ENCODE measurements at places on chromosomes 2 and 18.
A peak's percentile ranks its signal among the peaks of the same experiment; 100 is the strongest.

- DNase-seq = no peak
Observed at GRCh38 chr18:55833543-55833942, 245.6 kb upstream of the TCF4 start.

DNA sequence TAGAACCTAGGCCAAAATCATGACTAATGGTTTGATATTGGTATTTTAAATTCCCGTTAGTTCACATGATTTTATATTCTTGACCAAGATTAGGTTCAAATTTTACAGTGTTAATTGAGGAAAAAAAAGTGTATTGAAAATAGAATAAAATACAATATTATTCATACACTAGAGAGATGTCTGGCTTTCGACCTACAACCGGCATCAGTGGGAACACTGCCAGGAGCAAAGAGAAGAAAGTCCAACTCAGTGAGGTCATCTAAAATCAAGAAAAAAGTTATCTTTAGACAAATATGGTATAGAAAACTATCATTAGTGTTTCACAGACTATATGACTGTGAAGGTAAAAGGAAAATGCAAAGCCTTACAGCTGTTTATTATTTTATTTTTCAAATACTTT lies 81.5 kb downstream of the PIGN start:
- no peak for DNase-seq

GRCh38 chr2:24021122-24021998 lies 11.5 kb downstream of the MFSD2B start:
- DNase-seq = peak; percentile 29

DNA sequence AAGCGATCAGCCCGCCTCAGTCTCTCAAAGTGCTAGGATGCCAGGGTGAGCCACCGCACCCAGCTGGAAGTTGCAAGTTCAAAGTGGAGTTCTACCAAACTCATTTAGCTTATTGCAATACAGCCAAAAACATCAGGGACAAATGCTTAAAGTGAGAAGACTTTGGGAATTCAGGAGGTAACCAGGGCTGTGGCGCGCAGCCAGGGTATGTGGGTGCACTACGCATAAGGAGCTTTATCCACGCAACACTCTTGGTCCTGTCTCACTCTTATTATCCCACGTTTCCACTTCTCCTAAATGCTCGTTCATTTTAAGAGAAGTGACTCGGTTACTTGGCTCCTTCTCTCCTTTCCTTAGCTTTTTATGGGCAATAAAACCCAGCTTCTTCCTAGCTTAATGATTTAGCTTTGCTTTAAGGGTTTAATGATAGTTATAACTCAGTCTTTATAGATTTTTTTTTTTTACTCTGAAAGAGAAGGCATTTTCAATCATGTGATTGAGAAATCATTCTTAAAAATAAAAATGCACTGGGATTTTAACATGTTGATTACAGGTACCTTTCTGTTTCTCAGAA lies 199.8 kb downstream of the KCNE4 start:
- no peak for DNase-seq

- peak; percentile 39 for DNase-seq
Observed at GRCh38 chr18:58135183-58135641, 91.2 kb downstream of the NEDD4L start.

DNA sequence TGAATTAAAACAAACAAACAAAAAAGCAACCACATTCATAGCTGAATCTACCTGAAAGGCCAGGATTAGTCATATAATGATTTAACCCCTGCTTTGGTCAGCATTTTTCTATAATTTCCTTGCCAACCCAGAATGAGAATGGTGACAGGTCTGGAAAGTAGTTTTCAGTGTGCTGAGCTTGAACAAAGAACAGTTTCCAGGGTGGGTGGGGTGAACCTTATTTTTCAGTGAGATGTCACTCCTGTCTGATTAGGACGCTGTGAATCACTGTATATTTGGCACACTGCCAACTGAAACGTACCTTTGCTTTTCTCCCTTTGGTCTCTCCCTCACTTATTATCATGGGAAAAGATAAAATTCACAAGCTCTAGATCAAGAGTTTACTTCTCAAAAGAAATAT lies 35.0 kb upstream of the DSC1 start:
- DNase-seq = no peak

DNA sequence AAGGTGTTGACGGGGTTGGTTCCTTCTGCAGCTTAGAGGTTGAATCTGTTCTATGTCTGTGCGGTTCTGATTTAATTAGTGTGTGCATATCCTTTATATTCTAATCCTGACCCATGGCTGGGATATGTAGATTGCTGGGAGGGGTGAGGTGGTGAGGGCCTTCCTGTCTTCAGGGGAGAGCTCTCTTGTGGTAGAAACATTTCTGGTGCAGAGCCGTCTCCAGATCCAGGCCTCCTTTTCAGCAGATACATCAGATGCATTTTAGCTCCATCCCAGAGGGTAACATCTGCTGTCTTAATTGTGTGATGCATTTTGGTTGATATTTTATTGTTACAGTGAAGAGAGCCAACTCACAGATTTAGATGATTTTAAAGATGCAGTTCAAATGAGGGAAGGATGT lies 227.8 kb downstream of the AGAP1 start:
- DNase-seq = no peak

DNA sequence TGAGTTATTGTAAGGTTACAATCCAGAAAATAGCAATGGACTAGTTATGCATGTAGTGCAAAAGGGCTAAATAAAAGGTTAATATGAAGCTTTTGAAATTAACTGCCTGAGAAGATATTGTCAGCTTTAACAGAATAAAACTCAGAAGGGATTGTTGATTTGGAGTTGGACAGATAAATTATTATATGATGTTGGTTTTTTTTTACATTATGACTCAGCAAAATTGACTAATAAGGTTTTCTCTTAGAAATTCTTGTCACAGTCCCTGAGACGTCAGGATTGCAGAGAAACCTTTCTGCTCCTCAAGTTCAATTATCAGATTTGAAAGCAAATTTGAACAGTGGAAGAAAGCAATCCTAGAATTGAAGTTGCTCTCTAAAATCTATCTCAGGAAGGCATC lies 946.9 kb downstream of the CBLN2 start:
- DNase-seq = no peak

DNA sequence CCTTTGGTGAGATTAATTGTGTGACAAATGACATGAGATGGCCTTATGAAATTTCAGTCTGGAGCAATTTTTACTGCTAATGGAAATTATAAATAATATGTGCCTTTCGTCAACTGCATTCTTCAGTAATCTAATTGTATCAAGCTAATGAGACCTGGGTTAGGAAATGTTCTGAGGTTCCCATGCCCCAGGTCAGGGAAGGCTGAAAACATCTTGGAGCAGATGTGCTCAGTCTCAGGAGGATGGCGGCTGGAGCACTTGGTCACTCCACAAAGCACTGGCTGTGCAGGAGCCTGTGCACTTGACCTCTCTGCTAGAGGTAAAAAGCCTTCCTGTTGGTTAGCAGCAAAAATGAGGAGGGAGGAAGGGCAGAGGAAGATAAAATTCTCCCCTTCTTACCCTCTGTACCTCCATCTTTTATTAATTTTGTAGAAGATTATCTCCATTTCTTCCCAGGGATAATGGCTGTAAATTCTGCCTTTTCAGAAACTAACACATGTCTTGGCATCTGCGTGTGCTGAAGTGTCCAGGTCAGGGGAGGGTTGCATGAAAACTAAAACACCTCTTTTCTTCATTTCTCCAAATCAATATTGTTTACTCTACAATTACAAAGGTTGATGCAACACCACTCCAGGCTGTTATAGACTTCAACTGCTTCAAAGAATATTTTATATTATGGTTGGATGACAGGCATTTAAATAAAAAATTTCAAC lies 1606.4 kb upstream of the ACVR2A start:
- no peak for DNase-seq
